ENCODE measurements at places on chromosomes 1 and 21.

DNA sequence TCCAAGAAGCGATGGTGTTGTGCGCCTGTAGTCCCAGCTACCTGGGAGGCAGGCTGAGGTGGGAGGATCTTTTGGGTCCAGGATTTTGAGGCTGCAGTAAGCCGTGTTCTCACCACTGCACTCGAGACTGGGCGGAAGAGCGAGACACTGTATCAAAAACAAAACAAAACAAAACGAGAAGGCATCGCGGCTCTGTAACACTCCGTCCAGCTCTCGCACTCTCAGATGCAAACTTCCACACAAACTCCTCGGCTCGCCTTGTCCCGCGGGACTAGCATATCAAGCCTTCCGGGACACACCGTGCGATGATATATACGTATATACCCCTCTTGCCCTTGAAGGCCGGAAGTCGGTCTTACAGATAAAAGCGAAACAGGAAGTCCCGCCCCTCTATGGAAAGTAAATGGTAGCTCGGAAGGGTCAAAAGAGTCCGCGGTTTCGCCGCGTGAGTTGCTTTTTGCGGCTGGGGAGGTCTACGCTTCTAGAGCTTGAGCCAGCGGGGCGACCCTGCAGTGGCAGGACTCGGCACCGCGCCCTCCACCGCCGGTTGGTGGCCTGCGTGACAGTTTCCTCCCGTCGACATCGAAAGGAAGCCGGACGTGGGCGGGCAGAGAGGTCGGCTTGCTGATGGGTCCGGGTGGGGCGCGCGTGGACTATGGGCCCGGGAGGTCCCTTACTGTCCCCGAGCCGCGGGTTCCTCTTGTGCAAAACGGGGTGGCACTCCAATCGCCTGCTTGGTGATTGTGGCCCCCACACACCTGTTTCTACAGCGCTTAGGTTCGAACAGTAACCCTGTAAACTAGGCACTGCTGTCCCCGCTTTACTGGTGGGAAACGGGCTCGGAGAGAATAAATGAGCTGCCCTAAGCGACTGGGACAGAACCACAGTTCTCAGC lies at the start of gene COA6:
Gene COA6 (plus strand): TSS at position 393 of the 895 bp plus-strand sequence. CDS start 11 bp downstream, at position 404.
- DNase-seq, result peak; percentile 94

DNA sequence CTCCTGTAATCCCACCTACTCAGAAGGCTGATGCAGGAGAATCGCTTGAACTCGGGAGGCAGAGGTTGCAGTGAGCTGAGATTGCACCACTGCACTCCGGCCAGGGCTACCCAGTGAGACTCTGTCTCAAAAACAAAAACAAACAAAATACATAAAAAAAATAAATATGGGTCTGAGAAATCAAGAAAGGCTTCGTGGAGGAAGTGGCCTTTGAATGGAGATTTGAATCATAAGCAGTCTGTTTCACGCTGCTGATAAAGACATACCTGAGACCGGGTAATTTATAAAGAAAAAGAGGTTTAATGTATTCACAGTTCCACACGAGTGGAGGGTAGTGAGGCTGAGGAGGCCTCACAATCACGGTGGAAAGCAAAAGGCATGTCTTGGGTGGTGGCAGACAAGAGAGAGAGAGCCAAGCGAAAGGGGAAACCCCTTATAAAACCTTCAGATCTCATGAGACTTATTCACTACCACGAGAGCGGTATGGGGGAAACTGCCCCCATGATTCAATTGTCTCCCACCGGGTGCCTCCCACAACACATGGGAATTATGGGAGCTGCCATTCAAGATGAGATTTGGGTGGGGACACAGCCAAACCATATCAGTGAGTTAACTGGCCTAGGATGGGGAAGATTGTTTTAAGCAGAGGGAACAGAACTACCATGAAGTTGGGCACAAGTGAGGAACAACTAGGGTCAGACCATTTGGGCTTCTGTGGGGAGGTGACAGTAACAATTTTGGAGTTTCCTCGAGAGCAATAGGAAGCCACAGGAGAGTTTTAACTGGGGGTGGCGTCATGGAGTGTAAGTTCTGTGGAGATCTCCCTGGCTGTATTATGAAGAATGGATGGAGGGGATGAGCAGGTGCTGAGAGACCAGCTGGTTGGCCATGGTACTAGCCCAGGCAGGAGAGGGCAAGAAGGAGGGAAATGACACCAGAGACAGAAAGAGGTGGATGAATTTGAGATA lies 22.2 kb upstream of the WNT4 start:
- no peak for DNase-seq

DNA sequence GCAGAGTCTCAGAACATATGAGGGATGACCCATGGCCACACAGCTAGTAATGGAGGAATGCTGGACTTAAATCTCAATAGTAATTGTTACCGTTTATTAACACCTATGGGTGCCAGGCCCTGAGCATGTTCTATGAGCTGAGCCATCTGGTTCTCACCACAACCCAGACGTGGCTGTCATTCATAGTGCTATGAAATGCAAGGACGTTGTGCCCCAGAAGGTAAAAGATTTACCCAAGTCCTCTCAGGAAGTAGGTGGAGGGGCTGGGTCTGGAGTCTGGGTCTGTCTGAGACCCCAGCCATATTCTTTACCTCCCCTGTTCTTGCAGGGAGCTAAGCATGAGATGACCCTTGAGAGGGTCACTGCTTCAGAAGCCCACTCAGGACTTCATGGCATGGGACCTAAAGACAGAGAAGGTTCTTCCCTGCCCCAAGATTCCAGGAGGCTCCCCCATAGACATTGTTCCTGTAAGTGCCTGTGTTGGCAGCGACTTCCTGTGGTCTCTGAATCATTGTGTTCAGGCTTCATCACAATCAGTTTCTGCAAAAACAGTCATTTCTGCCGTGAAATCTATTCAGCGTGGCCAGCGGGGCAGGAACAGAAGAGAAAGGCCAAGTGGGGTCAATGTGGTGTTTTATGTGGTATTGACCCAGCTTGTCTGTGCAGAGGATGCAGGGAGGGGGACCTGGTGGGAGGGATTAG lies 475.4 kb downstream of the PTPRU start:
- DNase-seq, result peak; percentile 62

DNA sequence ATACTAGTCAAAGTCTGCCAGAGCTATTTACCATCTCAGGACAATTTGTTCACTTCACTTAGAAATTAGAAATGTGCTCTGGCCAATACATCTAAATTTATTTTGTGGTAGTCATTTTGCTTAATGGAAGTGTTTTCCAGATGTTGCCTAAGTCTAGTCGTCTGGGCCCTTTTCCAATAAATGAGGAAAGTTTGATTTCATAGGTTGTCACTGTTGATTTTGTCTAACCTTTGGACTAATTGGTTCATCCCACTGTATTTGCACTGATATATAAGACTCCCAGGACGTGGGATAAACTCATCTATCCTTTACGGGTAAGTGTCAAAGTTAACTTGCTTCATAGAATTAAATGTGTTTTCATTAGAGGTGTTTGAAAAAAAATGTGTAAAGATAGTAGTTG lies 79.1 kb downstream of the TPR start:
- no peak for DNase-seq

DNA sequence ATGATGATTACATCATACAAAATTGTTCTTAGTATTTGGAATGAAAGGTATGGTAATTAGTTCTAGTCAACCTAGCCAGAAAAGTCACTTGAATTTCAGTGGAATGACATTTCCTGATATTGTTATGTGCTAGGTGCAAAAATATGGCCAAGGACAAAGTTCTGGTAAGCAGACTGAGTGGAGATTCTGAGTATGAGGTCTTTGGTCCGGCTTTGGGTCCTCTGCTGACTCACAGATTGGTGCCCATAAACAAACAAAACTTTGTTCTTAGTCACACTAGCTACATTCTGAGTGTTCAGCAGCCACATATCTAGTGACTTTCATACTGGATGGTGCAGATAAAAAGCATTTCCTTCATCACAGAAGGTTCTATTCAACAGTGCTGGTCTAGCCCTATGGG lies 206.1 kb downstream of the ZNF648 start:
- no peak for DNase-seq

DNA sequence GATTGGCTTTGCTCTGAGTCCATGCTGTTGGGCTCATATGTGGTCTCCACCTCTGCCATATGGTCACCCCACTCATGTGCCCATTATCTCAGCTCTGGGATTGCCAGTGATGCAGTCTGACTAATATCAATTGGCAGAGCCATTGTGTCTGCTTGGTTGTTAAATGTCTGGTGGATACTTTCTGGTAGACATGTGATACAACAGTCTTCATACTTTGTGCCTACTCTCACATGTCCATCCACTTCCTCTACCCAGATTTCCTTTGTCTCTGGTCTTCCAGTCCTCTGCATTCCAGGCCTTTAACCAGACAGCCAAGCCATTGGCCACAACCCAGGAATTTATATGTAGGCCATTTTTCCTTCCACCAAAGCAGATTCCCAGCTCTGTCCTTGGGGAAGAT lies 30.8 kb upstream of the DIPK1A start:
- DNase-seq, result no peak

- DNase-seq, result no peak
Observed at GRCh38 chr1:11434926-11435325, 44.0 kb upstream of the DISP3 start.

- DNase-seq, result no peak
Observed at GRCh38 chr1:6783936-6784559, 1.2 kb upstream of the CAMTA1 start.

Data from activated CD4-positive, alpha-beta T cell treated with anti-CD3 and anti-CD28 coated beads for 48 hours (primary cell).